ENCODE measurements at places on chromosomes 11 and 22.

- DNase-seq, result no peak
These were observed 19.6 kb downstream of the ARHGAP1 start for GRCh38 chr11:46680815-46681214.

- no peak for DNase-seq
These were observed 17.8 kb downstream of the CD59 start for GRCh38 chr11:33718440-33718839.

DNA sequence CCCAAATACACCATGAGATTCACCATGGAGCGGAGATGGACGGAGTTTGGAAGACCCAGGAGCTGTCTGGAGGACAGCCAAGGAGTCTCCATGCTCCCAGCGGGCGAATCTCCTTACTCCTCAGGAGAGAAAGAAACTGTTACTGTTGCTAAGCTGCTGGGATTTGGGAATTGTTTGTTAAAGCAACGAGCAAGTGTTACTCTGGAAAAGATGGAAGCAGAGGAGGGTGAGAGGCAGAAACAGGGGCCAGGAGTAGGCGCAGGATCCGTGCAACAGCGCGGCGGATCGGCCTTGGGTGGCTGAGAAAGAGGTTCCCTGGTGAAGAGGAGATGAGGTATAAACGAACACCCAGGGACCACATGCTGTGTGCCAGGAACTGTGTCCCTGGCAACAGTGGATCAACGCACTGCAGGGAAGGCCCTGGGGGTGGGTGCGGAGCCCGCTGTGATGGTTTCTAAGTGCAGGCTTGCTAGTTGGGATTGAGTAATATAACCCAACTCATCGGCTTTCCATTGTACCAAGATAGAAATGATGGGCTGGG, 1436.4 kb downstream of the BRD1 start:
- no peak for DNase-seq

DNA sequence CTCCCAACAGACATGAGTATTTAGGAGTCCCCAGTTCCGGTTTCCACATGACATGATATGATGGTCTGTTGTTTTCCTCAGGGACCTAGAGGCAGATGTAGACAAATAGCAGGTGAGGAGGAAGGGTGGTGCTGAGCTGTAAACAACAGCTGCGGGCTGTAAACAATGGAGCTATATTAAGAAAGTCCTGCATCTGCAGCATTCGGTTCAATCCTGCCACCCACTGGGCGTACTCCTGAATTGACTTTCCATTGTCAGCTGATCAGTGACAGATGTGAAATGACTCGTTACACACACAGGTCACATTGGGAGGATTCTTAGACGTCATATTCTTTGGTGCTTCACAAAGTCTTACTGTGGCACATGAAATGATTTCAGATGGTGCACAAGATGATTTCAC, 26.8 kb upstream of the RAG1 start:
- peak; percentile 67 for DNase-seq

GRCh38 chr11:67584205-67584880, 731 bp downstream of the GSTP1 start:
- peak; percentile 73 for DNase-seq

DNA sequence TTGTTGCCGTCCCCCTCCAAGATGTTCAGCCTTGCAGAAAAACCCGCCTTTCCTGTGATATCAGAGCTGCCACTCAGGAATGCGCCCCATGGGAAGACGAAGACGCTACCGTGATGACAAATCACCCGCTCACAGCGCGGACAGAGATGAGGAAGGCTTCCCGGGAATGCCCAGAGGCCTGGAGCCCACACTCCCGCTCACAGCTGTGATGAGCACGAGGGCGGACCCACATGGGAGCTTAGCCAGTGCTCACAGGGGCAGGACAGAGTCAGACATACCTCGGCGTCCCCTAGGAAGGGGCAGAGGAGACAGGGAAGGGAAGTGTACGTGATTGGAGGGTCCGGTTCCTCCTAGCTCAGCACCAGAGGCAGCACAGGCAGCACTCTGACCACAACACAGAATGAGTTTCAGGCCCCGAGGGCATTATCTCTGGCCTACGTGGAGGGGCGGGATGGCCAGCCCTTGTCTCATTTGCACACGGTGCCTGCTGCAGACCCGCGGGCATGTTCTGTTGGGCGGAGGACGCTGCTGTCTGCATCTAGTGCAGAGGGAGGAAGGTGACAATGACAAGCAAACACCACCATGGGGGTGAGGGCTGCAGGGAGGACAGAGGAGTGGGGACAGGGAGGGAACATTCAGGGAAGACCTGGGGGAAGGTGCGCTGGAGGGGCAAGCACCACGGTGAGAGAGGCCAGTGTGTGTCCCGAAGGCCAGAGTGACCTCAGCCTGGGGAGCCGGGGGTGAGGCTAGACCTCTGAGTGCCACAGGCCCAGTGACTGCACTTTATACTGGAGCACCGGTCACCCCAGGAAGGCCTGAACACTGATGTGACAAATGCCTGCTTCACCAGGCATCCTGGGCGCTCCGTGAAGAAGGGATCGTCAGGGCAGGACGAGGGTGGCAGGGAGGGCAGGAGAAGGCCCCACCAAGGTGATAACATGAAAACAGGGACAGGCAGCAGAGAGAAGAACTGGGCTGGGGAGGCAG, 79.6 kb downstream of the CELSR1 start:
- peak; percentile 44 for DNase-seq

All from iris pigment epithelial cell (primary cell).